ENCODE measurements at places on chromosomes 1 and 21.

DNA sequence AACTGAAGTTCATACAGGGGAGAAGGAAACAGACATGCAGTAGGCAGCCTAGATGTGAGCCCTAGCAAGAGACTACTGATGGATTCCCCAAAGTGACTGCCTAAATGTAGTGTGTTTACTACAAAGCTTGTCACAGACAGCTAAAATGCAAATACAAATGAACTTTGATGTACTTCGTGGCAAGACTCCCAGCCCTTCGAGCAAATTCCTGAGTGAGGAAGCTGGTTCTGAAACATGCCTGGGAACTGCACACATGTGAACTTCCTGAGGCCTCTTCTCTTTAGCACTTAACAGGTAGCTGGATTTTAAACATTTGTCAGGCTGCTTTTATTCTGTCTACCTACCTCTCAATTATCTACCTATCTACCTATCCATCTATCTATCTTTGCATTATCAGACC lies 6.7 kb upstream of the IRF2BP2 start:
- no peak for DNase-seq

GRCh38 chr1:12057382-12057781 lies 5.7 kb upstream of the TNFRSF8 start:
- DNase-seq, result peak; percentile 48

- no peak for DNase-seq
These were observed 35.4 kb upstream of the COL24A1 start for GRCh38 chr1:86191958-86192357.

DNA sequence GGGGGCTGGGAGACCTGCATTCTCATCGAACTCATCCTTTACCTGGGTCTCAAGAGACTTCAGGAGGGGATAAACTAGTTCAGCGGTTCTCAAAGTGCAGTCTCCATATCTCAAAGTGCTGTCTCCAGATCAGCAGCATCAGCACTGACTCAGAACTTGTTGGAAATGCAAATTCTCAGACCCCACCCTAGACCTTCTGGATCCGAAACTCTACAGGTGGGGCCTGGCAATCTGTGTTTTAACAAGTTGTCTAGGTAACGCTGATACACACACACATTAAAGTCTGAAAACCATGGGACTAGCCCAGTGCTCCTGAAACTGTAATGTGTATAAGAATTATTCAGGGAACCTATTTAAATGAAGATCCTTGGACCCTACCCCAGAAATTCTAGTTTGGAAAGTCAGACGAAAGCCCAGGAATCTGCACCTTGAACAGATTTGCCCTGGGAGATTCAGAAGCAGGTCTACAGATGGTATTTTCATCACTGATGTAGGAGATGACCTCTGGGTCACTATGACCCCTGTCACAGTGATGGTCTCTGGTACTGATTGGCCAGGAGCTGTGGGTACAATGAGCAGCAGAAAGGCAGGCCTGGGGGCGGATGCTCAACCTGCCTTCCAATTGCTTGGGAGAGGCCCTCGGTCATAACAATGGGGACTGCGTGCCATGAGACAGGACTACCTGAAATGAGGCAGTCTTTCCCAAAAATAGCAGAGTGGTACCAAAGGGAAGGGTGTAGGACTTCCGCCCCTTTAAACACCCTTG lies 127.2 kb downstream of the FAM78B start:
- DNase-seq, result no peak

DNA sequence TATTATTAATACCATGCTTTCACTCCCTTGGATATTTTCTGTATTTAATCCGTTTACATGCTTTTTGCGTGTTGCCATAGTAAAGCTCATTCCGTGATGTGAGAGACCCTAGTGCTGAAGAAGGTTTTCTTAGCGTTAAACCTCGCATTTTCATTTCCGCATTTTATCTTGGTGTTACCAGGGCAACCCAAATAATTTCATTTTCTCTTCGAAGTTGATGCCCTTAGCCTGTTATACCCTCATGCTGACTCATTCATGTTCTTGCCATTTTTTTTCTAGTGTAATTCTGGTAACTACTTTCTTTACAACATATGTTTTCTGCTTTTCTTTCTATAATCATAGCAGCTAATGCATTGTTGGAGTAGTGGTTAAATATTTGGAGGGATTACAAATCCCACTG lies 37.2 kb downstream of the LRRC8C start:
- peak; percentile 53 for DNase-seq

- DNase-seq, result no peak
These were observed 24.7 kb upstream of the LRRC47 start for GRCh38 chr1:3821004-3821403.

GRCh38 chr1:45258059-45258650 lies 51.8 kb upstream of the ZSWIM5 start:
- DNase-seq, result no peak

GRCh38 chr1:99645203-99645602 lies 710 bp upstream of the PALMD start:
- no peak for DNase-seq

DNA sequence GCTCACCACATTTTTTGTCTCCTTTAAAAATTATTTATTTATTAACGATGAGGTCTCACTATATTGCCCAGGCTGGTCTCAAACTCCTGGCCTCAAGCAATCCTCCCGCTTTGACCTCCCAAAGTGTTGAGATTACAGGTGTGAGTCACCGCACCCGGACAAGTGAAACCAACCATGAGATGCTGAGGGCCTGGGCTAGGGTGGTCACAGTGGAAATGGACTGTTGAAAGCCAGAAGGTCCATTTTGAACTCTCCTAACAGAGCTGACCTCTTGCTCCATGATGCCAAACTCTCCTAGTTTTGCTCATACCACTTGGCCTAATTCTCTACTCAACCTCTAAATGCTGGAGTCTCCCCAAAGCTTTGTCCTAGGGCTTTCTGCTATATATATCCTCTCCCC lies 109.1 kb downstream of the SLC45A1 start:
- DNase-seq, result no peak

GRCh38 chr1:154657556-154657955 lies 49.6 kb upstream of the ADAR start:
- no peak for DNase-seq

DNA sequence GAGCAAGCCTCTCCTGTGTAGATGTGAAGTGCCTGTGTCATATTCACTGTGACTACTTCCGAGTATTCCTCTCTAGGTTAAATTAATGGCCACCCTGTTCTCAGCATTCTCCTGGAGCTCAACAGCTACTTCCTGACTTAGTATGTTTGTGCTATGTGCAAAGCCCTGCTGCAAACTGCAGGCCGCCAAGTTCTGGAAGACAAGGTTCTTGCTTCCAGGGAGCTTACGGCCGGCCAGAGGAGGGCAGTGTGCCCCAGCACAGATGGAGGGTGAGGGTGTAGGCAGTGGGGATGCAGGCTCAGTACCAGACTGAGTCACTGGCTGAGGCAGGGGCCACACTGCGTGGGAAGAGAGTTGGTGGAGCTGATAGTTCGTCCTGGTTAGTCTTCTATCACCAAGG lies 43.2 kb downstream of the ELK4 start:
- peak; percentile 51 for DNase-seq

- DNase-seq, result no peak
These were observed 8.2 kb upstream of the DYRK1A start for GRCh38 chr21:37358397-37358796.

GRCh38 chr1:67190410-67190809 lies 24.2 kb downstream of the IL23R start:
- no peak for DNase-seq

GRCh38 chr1:44688760-44689446 lies 14.4 kb downstream of the ARMH1 start:
- DNase-seq, result no peak

DNA sequence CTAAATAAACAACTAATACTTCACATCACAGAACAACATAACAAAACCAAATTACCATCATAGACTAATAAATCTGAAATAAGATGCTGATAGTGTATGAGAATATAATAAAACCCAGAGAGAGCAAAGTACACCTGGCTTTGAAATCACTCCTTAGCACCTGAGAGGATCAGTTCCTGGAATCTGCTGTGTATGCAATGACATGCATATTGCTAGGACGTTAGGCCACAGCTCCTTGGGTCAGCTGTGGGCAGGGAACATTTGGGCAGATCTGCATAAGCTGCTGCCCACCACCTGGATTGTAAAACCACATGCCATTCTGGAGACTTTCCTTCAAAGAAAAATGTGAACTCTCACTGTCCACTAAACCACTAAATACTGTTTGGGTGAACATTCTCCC lies 81.1 kb downstream of the NR5A2 start:
- no peak for DNase-seq

DNA sequence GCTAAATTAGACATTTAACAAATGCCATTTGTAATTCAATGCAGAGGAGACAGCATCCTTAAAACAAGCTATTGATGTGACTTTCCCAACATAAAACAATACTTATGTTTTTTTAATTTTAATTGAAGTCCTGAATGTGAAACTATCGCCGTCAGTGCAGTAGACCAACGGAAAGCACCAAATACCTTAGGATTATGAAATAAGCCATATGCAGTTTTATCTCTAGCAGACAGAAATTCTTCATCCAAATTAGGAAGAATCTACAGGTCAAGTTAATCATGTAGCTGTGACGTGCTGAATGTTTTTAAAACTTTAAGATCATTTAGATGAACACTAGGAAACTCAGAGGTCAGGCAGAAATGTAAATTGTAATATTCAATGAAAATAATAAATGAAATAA lies 714 bp upstream of the ST6GALNAC5 start:
- no peak for DNase-seq

DNA sequence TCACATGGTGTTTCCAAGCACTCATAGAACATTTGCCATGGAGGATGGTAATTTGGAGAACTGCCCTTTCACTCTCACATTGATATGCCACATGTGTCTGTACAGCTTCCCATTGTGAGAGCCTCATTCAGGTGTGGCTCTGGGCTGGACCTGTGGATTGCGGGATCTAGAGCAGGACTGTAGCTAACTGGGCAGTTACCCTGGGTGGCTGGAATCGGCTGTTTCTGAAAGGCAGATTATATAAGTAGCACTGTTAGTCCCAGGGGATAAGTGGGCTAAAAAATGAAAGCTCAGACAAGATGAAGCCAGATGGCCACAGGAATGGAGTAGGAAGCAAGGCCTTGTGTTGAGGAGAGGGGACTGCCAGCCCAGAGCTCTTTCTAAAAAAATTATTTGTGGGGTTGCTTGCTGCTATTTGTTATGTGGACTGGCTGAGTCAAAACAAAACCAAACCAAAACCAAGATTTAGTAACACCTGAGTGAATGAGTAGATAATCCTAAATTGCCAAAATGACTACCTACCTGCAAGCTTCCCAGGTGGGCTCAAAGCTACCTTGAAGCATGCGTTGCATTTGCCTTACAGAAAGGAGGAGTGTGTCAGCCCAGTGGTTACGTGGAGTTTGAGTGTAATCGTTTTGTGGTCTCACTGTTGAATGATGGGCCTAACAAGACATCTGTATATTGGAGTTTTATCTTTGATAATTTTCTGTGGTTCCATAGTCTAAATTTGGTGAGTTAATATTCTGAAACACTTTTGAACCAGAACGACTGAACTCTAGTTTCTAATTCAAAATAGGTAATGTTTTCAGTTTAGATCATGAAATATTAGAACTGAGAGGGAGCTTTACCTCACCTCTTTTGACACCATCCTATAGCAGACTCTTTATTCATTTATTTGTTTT lies 58.0 kb downstream of the SDCCAG8 start:
- DNase-seq, result peak; percentile 50

DNA sequence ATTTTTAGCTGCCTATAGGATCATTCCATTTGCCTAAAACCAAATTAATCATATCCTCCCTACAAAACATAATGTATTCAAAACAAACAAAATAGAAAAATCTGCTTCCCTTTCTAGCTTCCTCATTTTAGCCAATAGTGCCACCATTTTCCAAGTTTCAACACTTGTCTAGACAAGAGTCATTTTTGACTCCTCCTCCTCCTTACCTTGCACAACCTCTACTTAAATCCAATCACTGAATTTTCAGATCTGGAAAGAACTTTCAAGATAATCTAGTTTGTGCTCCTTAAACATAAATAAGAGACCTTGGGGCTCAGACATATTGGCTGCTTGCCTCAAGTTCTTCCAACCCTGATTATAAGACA lies 7.4 kb downstream of the STX6 start:
- no peak for DNase-seq

GRCh38 chr1:46173361-46173856 lies 1.5 kb upstream of the TSPAN1 start:
- DNase-seq, result no peak

DNA sequence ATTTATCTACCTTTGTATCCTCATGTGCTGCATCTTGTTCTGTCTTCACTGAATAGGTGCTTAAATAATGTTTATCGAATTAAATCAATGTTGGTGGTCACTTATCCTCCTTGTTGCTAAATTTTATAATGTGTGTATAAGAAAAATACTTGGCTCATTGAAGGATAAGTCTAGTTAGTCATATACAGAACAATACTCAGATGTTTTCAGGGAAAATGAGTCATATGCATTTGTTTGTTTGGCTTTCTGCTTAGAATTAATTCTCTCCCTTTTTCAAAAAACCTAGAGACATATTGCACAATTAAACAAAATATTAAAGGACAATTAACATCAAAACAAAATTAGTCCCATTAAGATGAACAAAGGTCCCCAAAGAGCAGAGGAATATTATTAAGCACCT lies 89.0 kb downstream of the UBE2U start:
- no peak for DNase-seq

DNA sequence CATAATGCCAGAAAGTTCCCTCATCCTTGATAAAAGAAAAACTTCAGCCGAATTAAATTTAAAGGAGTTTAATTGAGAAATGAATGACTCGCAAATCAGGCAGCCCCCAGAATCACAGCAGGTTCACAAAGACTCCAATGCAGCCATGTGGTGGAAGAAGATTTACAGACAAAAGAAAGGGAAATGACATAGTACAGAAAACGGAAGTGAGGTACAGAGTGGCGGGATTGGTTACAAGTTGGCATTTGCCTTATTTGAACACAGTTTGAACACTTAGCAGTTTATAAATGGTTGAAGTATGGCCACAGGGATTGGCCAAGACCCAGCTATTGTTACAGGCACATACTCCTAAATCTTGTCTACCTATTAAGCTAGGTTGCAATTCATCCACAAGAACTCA lies 46.6 kb downstream of the HIVEP3 start:
- DNase-seq, result no peak

GRCh38 chr21:40120940-40121575 lies 253.8 kb downstream of the PCP4 start:
- no peak for DNase-seq

- no peak for DNase-seq
These were observed 14.9 kb upstream of the SSBP3 start for GRCh38 chr1:54421101-54421504.

DNA sequence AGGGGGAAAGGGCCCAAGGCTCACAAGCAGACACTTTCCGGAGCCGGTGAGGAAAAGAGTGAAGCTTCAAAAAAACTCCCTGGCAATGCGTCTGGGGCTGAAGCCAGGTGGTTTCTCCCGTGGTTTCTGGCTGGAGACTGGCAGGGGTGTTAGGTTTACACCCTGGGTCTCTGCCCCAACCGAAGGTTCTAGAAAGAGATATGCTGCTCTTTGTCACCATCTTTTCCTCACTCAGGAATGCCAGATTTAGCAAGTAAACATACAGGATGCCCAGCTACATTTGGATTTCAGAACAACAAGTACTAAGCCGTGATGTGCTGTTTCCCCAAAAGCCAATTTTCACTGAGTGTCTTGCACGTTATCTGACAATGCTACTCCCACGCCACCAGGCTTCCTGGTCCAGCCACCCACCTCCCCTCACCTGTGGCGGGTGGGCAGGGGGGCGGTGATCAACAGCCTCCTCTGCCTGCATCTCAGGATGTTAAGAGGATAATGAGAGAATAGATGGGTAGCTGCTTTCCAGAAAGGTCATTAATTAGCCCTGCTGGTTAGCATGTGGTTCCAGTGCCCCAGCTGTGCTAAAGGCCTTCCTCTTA lies 69.6 kb upstream of the OLIG2 start:
- no peak for DNase-seq

Data from GM10248 (cell line).